ENCODE measurements at places on chromosomes 3 and 15. TPM values are rescaled to one million over a fixed set of nuclear protein-coding genes. Genes with fewer than 3 reads are reported as not detected.

GRM7 gene
- total RNA-seq: not detected

NEK4 gene
- 27.6 TPM for total RNA-seq

DNA sequence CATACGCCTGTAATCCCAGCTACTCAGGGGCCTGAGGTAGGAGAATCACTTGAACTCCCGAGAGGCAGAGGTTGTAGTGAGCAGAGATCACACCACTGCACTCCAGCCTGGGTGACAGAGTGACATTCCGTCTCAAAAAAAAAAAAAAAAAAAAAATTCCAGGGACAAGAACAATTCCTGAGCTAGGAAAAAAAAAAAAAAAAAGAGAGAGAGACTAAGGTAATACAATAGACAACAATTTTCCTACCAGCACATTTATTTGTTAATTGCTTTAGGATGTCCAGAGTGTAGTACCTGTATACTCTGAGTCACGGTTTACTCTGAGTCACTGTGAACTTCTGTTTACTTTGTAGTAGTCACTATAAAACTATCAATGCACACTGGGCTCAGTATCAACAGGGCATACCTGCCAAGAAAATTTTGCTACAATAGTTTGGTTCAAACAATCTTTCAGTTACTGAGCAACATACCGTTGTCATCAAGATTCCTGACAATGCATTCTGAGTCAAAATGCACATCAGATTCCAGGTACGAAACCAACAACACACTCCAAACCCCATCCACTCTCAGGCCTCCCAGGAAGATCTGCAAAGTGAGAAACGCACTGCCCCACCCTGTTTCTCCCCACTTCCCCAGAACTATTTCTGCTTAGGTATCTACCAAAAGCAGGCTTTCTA is 28.3 kb downstream of the IGF2BP2 start:
- H3K36me3 ChIP-seq: no peaks in the 10 kb centered on the region
- no peak overlapping the region for H3K4me3 ChIP-seq
- peaks cover 4% of the 10 kb centered on the region for H3K27me3 ChIP-seq
- H3K27ac ChIP-seq: no peak overlapping the region

- no peak overlapping the region for H3K4me3 ChIP-seq
- peaks cover 4% of the 10 kb centered on the region for H3K4me1 ChIP-seq
- H3K36me3 ChIP-seq: no peaks in the 10 kb centered on the region
- H3K27ac ChIP-seq: no peak overlapping the region
- DNase-seq: no peak
- peaks cover 7% of the 10 kb centered on the region for H3K27me3 ChIP-seq
These were observed 86.1 kb downstream of the CHRD start for GRCh38 chr3:184465883-184466412.

DNA sequence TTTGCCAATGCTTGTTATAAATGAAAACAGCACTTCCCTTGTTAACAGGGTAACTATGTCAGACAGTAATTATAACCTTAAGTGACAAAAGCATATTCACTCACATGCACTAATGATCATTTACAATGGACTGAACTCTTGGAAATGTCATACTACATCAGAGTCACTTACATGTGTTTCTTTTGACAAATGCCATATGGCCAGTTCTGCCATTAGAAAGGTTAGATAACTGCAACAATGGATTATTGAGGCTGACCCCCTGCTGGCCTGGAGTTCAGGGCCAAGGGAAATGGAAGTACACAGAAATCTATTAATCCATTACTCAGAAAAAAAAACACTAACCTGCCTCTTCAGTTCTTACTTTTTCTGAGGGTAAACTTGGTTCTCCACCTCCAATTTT is 313.4 kb downstream of the CNTN3 start:
- no peak for DNase-seq
- H3K27ac ChIP-seq: no peak overlapping the region
- H3K27me3 ChIP-seq: no peaks in the 10 kb centered on the region
- H3K4me3 ChIP-seq: no peak overlapping the region

GRCh38 chr3:127158614-127159229 is 34.2 kb upstream of the PRR23E start:
- no peak overlapping the region for H3K27ac ChIP-seq
- no peaks in the 10 kb centered on the region for H3K4me1 ChIP-seq
- DNase-seq: no peak
- no peaks in the 10 kb centered on the region for H3K36me3 ChIP-seq

- no peaks in the 10 kb centered on the region for H3K36me3 ChIP-seq
- no peak overlapping the region for H3K4me3 ChIP-seq
- H3K27me3 ChIP-seq: peaks cover 16% of the 10 kb centered on the region
- no peak for DNase-seq
- no peak overlapping the region for H3K27ac ChIP-seq
- H3K4me1 ChIP-seq: no peaks in the 10 kb centered on the region
These were observed 68.4 kb downstream of the TLE3 start for GRCh38 chr15:70029297-70029701.

GRCh38 chr15:71109905-71110304 is 5.4 kb upstream of the THSD4 start:
- peaks cover 5% of the 10 kb centered on the region for H3K4me1 ChIP-seq
- no peak for DNase-seq
- H3K36me3 ChIP-seq: no peaks in the 10 kb centered on the region
- H3K27ac ChIP-seq: no peak overlapping the region
- no peak overlapping the region for H3K4me3 ChIP-seq

- no peaks in the 10 kb centered on the region for H3K36me3 ChIP-seq
- H3K27ac ChIP-seq: no peak overlapping the region
- DNase-seq: no peak
- peaks cover 5% of the 10 kb centered on the region for H3K27me3 ChIP-seq
- H3K4me1 ChIP-seq: peaks cover 14% of the 10 kb centered on the region
These were observed 15.3 kb downstream of the P2RY14 start for GRCh38 chr3:151262871-151263525.

DNA sequence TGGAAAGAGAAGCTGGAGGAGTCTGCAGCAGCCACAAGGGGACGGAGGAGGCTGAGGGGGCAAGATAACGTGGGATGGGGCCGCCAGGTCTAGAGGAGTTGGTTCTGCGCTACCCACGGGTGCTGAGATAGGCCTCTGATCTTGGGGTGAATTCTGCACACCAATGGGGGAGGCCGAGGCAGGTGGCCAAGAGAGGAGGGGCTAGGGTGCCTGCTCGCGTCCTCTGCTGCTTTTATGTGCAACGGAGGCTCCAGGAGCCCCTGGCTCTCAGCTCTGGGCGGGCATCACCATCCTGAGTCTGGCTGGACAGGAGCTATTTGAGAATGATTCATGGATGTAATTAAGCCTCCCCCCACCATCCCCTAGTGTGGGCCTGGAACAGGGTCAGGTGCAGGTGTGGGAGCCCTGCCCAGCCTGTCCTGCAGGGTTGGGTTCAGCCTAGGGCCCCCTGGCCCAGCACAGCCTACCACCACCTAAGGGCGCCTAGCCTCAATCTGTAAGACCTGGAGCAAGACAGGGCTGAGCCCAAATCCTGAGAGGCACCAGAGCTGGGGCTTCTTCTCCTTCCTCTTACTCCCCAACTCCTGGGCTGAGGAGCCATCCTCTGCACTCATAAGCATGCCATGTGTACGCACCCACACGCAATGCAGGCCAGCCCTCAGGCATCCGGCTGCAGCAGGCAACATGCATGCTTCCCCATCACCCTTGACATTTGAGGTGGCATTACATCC is 32.3 kb upstream of the SEMA3F start:
- no peak overlapping the region for H3K4me3 ChIP-seq
- DNase-seq: no peak
- peaks cover 18% of the 10 kb centered on the region for H3K36me3 ChIP-seq
- H3K4me1 ChIP-seq: no peaks in the 10 kb centered on the region
- H3K27me3 ChIP-seq: no peaks in the 10 kb centered on the region

GRCh38 chr3:4994823-4995499 is 15.7 kb downstream of the BHLHE40 start:
- no peaks in the 10 kb centered on the region for H3K36me3 ChIP-seq
- peak overlapping the region; percentile 79 for H3K27ac ChIP-seq
- no peaks in the 10 kb centered on the region for H3K27me3 ChIP-seq
- H3K4me3 ChIP-seq: no peak overlapping the region
- DNase-seq: no peak
- peaks cover 42% of the 10 kb centered on the region for H3K4me1 ChIP-seq

Measured in activated T-helper 2 cell treated with anti-CD3 and anti-CD28 coated beads, Interferon-gamma antibody, Interleukin-2, Interleukin-4, amounts not matched to agents 10 μg/mL and 5 μg/mL and 100 μg/mL, durations not matched to agents 14 hours and 24 hours and 36 hours (primary cell).